Right hindlimb (tissue), 1 donor: ENCODE measurements at places on chromosomes 12 and 14.

- peak; percentile 92 for DNase-seq
Measured at GRCh38 chr12:62603061-62603810, 136.6 kb downstream of the MON2 start.

DNA sequence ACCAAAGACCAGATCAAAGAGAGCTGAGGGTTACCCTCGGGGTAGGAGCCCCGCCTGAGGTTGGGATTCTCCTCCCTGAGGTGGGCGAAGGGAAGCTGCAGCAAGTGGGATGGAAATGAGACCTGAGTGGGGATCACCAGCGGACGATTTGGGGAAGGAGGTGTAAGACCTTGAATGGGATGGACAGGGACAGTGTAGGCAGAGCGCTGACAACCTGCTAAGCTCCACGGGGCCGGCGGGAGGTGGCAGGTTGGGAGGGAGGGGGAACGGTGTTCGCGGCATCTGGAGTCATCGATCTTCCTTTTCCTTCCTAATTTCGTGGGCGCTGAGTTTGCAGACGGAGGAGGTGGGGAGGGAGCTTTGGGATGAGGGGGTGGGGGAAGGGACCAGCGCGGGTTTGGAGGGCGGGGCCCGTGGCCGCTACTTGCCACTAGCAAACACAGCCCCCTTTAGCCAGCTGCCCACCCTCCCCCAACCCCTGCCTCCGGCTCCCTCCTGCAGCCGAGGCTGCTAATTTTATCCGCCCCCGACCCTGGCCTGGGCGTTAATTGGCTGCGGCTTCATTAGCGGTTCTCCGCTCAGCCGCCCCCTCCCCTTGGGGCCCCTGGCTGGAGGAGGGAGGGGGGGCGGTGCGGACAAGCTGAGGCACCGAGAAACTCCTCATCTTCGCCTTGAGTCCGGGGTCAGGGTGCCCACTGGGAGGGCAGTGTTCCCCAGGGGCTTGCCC is 2.8 kb upstream of the SHMT2 start:
- DNase-seq = no peak

- DNase-seq = no peak
Measured at GRCh38 chr14:102654298-102654697, 61.8 kb downstream of the RCOR1 start.

GRCh38 chr12:84954415-84954814 is 41.8 kb upstream of the SLC6A15 start:
- DNase-seq = no peak

GRCh38 chr12:10697156-10697555 is 23.3 kb upstream of the STYK1 start:
- DNase-seq = no peak

DNA sequence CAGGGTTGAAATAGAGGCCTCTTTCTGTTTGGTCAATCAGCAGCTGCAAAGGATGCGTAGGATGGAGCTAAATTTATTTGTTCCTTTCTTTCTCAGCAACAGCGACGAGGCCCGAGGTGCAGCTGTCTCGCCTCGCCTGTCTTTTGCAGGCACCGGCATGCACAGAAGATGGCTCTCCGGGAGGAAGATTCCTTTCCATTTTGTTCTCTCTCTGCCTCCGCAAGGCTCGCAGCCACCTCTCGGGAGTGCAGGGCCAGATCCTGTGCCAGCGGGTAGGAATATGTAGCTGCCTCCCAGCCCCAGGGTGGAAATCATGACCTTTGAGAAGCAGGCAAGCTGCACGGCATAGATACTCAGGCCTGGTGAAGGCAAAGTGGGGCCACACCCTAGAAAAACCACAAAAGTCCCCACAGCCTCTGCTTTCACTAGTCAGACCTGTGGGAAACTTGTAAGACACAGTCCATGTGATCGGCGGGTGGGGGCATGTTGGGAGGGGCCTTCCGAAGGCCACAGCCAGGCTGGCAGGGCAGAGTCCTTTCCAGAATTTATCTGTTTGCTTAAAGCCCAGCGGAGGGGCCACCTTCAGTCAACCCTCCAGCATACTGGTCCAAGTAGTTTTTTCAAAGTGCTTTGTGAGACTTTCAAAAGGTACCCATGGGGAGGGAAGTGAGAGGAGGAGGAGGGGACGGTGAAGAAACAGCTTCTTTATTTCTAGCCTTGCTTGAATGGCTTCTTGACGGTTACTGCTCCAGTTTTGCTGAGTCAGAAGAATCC is at the start of gene MAP1LC3B2:
MAP1LC3B2 (plus strand) TSS at position 220 of the 774 bp plus-strand sequence. CDS start 16,562 bp downstream, outside the sequence.
- DNase-seq = peak; percentile 72

DNA sequence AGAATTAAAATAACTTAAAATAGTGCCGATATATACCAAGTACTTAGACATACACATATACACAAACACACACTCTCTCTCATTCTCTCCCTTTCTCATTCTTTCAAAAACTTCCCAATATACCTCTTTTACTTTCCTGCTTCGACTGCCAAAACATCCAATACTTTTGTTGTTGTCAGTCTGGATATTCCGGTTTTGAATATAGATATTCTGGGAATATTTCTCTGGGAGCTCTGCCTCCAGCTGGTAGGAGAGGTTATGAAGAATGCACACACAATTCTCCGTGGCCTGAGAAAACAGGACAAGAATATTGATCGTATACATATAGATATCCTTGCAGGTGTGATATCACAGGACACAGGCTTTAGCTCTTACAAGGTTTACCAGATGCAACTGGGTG is 66.6 kb upstream of the YARS2 start:
- no peak for DNase-seq

DNA sequence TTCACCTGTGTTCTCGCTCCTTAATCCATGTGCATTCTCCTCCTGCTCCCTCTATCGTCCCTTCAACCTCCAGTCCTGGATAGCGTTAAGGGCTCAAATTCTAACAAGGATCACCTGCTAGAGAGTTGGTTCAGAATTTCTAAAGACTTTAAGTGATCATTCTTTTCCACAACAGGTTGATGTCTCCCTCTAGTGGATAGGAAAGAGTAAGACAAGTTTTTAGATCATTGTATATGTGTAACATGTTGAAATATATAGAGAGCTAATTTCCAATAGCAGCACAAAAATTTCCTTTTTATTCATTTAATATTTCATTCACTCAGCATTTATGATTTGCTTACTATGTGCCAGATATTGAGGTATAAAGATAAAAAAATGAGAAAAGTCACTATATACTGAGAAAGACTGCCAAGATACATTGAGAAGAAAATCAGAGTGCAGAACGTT is 9.3 kb upstream of the ESR2 start:
- no peak for DNase-seq

DNA sequence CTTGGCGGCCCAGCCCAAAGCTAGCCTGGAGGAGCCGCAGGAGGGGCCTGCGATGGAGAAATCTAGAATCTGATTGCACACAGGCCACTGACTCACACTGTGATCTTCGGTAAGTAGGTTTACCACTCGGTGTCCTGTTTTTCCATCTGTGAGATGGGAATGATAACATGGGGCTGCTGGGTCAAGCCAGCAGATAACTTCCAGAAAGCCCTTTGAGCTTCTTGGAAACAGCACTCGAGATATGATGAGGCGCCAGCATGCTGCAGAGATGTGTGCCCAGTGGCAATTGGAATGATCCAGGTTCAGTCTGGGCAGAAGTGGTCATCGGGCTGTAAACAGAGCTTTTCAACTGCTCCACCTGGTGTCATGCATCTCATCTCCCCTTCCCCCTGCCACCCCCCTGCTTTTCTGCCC is 771.3 kb upstream of the TBX3 start:
- no peak for DNase-seq

- peak; percentile 68 for DNase-seq
Measured at GRCh38 chr14:35533357-35534207, at the start of gene INSM2. Gene INSM2, plus strand, starts transcription at chr14:35534164. Its CDS starts 89 bp downstream, at chr14:35534253.

DNA sequence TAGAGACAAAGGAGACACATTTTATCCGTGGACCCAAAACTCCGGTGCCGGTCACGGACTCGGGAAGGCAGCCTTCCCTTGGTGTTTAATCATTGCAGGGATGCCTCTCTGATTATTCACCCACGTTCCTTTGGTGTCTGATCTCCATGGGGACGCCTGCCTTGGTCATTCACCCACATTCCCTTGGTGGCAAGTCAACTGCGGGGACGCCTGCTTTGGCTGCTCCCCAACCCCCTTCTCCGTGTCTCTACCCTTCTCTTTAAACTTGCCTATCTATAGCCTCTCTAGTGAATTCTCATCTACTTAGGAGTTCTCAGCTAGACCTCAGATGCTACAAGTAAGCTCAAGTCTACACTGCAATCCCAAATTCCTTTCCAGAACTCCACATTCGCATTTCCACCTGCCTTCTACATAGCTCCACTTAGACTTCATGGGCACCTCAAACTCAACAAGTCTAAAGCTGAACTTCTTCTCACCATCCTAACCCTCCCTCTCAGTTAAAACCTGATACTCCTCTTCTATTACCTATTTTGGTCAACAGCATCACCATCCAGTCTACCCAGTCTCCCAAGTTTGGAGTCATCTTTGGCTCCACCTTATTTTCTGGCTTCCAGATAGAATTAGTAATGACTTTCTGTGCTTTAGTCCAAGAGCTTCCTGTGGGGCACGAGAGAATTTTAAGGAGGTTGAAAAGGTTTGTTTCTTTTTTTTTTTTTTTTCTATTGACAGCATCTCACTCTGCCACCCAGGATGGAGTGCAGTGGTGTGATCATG is 14.4 kb downstream of the SPTLC2 start:
- no peak for DNase-seq

DNA sequence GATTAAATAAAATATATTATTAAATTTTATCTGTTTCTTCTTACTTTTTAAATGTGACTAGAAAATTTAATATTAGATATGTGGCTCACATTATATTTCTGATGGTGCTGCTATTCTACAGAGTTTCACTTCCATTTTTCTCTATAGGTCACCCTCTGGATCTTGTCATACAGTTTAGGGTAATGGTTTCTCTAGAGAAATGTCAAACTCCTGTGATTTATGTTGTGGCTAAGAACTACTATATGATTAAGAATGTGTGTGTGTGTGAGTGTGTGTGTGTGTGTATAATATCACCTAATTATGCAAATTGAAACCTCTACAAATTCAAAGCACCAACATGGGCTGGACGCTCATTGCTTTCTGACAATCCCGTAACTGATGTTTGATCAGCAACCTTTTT is 325.9 kb downstream of the ADAMTS20 start:
- no peak for DNase-seq

DNA sequence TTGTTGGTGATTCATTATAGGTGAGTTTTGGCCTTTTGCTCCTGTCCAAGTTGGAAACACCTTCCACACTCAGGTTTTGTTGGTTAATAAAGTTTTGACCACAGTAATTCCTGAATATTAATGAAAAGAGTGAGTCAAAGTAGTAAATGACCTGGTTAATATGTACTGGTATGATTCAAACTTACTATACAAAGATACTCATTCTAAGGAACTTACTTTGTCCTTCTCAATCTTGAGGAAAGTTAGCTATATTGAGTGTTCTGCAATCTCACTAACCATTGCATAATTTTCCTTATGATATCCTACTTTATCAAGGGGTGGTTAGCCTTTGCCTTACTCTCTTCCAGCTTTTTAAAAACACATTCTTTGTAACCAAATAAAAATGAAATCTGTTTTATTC is 20.9 kb upstream of the HECTD1 start:
- no peak for DNase-seq

DNA sequence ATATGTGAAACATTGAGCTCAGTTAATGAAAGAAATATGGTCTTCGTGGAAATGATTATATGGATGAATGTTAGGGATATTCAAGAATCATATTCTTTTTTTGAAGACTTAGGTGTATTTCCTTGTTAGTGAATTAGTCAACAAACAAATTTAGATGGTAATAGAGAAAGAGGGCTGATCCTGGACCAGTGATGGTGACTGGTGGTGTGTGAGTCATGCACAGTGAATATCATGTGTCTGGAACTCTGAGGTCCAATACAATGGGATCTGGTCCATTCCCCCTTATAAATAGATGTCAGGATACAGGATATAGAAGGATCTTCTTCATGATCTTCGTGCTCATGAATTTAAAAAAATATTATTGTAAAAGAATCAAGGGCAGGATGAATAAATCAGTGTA is 64.4 kb upstream of the RTL1 start:
- DNase-seq = no peak
